ENCODE measurements at places on chromosomes 6 and 20.

DNA sequence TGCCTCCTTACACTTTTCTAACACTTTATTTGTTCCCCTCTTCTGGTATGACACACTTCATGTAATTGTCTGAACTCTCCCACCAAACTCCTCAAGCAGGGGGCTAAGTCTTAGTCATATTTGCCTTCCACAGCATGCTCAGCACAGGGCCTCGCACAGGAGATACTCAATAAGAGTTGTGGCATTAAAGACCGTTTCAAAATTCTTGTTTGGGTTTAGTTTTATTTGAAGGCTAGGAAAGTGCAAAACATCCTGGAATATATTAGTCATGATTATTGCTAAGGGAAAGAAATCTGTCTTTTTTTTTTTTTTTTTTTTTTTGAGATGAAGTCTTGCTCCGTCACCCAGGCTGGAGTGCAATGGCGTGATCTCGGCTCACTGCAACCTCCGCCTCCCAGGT, 137.6 kb upstream of the ECI2 start:
- no peak for DNase-seq

GRCh38 chr6:160450849-160451248, 102.7 kb downstream of the SLC22A3 start:
- DNase-seq, result no peak

- no peak for DNase-seq
Observed at GRCh38 chr6:107416145-107416544, 43.2 kb downstream of the PDSS2 start.

DNA sequence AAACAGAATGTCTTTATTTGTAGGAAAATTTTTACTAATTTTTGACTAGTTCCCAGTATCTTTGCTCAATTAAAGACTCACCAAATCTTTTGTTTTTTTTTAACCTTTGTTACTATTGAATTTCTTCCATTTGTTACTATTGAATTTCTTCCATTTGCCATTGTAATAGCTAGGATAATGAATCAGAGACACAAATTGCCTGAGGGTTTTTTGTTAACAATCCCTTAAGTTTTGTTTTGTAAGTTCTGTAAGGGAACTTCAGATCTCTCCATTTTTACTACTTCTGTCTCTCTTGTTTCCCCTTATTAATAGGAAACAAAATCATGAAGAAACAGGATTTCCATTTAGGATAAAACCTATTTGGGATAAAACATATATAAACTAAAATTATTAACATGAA, 104.3 kb downstream of the MAP3K4 start:
- no peak for DNase-seq

GRCh38 chr6:71558974-71559373, 270.4 kb downstream of the OGFRL1 start:
- no peak for DNase-seq

- no peak for DNase-seq
Observed at GRCh38 chr20:59628171-59628570, 23.8 kb downstream of the PHACTR3 start.

- no peak for DNase-seq
Observed at GRCh38 chr6:77106992-77107391, 356.3 kb downstream of the HTR1B start.

GRCh38 chr6:150167479-150167873, 24.6 kb downstream of the PPP1R14C start:
- DNase-seq, result no peak

GRCh38 chr6:34484899-34485298, 19.0 kb downstream of the PACSIN1 start:
- DNase-seq, result peak; percentile 71

- DNase-seq, result no peak
Observed at GRCh38 chr6:74409447-74409846, 713.4 kb downstream of the CD109 start.

DNA sequence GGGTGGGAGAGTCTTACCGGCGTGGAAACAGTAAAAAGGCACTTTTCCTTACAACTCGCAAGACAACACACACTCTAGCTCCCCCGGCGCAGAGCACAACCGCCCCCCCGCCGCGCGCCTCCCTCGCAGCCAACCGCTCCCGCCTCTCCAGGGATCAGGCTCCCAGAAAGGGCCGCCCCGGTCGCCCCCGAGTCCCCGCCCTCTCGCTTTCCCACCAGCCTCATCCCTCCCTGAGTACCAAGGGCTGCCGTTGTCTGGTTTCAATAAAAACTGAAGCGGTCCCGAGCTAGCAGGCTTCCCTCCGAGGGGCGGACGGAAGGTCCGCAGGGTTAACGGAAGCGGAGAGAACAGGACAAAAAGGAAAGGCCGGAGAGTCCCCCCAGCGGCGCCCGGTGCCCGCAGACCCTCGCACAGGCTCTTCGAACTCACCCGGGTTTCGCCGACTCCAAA, 804 bp downstream of the ELOVL5 start:
- peak; percentile 48 for DNase-seq

GRCh38 chr20:631101-631500, 21.0 kb upstream of the TCF15 start:
- DNase-seq, result no peak

DNA sequence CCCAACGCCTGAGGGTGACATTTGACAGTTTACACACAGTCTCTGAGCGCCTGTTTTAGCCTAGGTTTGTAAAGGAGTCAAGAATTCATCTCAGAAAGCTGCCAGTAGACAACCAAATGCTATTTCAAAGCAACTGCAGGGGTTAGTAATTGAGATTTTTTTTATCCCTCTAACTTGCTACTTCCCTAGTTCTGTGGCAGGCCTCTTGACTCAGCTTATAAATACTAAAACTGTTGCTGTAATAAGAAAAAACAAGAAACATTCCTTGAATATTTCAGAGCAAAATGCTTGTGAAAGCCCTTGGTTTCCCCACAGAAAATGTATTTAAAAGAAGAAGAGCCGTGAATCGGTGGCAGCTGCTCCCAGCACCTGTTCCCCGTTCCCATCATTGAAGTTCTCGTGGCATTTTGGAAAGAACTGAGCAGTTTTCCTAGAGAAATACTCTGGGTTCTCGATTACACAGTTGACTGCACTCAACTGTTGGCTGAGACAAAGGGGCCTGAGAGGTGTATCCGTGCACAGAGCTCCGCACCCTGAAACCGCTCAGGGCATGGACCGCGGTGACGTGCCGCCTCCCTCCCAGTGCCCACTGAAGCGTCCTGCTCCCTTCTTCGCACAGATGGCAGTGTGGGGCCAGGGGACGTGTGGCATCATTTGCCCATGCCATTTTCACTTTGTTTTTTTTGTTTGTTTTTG, 20.9 kb downstream of the DLL1 start:
- no peak for DNase-seq

GRCh38 chr20:57904314-57905105, 194.7 kb upstream of the PMEPA1 start:
- DNase-seq, result no peak

- no peak for DNase-seq
Observed at GRCh38 chr6:4291453-4292403, 156.4 kb upstream of the ECI2 start.

GRCh38 chr6:70592391-70593117, 25.8 kb downstream of the SDHAF4 start:
- no peak for DNase-seq

DNA sequence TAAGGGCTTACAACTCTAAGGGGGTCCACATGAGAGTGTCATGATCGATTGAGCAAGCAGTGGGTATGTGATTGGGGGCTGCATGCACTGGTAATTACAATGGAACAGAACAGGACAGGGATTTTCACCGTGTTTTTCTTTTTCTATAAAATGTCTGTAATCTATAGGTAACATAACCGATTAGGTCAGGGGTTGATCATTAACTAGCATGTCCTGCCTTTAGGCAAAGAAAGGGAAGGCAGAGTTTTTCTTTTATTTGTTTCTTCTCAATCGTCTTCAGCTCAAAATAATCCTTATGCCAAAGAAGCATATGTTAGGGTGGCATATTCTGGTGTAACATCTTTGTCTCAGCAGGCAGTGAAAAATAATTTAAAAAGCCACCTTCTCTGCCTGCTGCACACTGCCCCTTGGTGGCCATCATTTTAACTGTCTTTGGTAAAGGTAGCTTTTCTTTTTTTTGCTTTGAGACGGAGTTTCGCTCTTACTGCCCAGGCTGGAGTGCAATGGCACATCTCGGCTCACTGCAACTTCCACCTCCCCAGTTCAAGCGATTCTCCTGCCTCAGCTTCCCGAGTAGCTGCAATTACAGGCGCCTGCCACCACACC, 9.7 kb upstream of the CEP43 start:
- peak; percentile 44 for DNase-seq

DNA sequence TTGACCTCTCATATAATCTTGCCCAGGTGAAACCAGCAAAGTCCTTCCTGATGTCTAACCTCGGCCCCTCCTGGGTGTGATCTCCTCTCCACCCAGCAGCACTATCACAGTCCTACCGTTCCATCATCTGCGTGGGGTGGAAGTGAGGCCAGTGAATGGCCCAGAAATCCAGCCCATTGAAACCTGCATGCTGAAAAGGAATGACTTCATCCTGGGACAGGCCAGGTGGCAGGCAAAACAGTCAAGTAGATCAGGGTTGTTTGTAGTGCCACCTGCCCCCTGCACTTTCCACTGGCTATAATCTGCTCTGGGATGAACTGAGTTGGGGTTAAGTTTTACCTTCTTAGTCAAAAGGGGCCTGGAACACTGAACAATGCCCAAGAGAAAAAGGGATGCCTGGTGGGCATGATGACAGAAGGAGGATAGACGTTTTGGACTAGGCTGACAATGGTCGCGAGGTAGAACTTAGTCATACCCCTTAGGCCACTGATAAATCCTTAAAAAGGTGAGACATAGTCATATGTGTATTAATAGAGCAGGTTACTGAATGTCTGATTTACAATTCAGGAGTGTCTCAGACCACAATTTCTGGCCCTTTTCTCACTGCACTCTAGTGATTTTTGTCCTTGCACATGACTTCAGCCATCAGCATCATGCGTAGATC, 8.1 kb upstream of the HSP90AB1 start:
- no peak for DNase-seq

DNA sequence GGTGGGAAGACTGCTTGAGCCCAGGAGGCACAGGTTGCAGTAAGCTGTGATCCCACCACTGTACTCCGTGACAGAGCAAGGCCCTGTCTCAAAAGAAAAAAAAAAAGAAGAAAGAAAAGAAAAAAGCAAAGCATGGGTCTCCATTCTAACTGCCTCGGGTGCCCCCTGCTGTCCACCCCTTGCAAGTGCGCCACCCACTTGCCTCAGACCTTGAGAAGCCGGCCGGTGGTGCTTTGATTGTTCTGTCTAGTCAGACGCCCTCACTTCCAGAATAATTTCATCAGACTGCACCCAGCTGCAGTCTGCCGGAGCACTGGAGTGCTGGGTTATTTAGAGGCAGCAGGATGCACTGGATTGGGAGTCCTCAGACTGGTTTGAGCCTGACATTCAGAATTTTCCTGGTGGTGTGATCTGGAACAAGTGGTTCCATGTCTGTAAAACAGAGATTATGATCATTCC, 17.6 kb upstream of the TM9SF4 start:
- peak; percentile 76 for DNase-seq

DNA sequence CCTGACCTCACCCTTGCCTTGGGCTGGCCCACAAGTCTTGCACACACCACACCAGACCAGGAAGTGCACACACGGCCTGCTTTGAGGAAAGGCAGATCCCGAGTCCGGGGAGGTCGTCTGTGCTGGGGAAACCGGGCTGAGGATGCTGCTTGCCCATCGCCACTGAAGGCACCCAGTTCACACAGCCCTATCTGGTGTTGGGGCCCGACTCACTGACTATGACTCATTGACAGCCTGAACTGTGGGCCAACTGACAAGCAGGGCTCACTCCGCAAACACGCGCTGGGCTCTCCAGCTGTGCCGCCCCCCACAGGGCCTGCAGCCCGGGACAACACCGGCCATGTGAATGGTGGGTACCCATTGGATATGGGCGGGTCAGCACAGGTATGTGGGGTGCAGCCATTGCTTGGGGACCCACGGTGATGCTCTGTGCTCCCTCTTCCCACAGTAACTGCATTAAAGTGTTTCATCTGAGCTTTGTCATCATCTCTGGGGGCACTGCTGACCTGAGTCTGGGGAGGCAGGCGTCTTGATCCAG, 1.6 kb downstream of the SAMD10 start:
- DNase-seq, result peak; percentile 60

- no peak for DNase-seq
Observed at GRCh38 chr6:115681978-115682775, 378.5 kb downstream of the FRK start.

DNA sequence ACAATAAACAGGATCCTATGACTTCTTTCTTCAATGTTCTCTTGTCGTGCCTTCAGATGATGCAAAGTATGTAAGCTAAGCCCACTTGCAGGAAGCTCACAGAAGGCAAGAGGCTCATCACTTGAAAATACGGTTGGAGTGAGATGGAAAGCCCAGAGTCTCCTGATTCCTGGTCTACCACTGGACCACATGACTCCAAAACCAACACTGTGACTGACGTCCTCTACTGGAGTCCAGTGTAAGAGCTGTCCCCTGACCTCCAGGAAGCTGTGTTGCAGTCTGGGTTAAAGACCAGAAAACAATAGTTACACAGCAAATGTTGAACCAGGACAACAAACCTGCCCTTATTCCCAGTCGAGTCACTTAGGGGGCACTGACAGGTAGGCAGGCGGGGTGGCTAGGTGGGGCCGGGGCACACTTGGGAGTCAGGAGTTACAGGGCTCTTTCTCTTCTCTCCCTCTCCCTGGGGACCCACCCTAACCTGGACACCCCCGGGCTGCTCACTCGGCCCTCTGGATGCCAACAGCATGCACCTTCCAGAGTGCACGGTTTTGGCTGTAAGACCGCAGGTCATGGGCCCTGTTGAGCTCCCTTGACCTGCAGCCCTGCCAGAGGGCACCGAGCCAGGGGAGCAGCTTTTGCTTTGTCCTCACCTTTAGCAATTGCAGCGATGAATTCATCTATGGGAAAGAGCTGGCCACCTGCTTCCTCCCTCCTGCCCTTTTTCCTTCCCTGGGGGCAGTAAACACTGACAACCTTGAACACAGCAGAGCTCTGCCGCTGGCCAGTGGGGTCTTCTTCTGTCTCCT, 7.4 kb downstream of the PCK1 start:
- no peak for DNase-seq

GRCh38 chr20:16539280-16540021, 33.8 kb downstream of the KIF16B start:
- no peak for DNase-seq

DNA sequence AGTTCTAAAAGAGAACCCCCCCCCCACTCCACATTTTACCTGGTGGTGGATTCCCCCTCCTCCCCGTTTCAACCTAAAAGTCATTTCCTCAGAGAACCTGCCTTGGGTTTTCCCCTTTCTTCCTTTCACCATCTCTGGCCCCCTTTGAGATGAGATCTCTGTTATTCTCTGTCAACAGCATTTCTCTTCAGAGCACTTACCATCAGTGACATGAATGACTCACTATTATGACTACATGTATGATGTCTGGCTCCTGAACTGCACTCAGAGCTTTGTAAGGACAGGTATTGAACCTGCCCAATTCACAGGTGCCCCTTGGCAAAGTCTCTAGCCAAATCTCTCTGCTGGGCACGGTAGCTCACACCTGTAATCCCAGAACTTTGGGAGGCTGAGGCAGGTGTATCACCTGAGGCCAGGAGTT, 61.4 kb upstream of the JARID2 start:
- DNase-seq, result peak; percentile 15

GRCh38 chr6:56091159-56091869, 156.1 kb downstream of the COL21A1 start:
- no peak for DNase-seq
